ENCODE measurements at places on chromosomes 1 and 21.

- DNase-seq, result no peak
These were observed 26.2 kb upstream of the NGF start for GRCh38 chr1:115364046-115364779.

DNA sequence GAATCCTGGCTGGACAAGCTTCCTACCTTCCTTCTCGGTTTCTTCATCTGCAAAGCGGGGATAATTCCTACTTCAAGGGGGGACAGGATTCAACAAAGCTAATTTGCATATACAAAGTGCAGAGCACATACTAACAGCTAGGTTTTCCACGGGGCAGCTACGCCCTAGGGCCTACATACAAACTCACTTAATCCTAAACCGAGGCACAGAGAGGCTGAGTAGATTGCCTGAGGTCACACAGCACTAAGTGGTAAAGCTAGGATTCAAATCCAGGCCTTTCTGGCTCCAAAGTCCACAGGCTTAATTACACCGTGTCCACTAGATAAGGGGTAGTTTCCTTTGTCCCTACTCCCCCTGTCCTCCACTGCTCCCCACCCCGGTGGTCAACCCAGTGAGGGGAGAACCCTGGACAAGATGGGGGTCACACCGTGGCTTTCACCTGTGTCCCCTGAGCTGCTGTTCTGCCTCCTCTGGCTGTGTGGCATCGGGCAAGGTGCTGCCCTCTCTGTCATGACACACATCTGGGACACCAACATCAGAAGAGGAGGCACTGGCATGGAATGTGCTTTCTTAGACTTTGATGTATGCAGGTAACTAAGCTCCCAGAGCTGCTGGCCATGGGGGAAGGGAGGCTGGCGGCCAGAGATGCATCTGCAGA lies 44.5 kb downstream of the TAS1R2 start:
- DNase-seq, result no peak

DNA sequence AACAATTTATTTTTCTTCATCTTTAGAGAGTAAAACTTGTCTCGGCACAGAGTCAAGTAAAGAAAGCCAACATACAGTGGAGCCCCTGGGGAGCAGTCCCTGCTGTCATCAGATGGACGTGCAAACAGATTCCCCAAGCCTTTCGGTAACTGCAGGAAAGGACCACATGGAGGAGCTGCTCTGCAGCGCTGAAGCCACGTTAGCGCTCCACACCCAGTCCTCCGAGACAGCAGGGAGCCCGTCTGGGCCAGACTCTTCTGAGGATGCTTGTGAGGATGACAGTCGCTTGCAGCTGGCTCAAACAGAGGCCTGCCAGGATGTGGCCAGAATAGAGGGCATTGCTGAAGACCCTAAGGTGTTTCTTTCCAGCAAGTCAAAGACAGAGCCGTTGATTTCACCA lies 77.1 kb upstream of the SCCPDH start:
- DNase-seq, result peak; percentile 57

- DNase-seq, result no peak
These were observed 1.5 kb downstream of the RGS2 start for GRCh38 chr1:192810253-192810880.

DNA sequence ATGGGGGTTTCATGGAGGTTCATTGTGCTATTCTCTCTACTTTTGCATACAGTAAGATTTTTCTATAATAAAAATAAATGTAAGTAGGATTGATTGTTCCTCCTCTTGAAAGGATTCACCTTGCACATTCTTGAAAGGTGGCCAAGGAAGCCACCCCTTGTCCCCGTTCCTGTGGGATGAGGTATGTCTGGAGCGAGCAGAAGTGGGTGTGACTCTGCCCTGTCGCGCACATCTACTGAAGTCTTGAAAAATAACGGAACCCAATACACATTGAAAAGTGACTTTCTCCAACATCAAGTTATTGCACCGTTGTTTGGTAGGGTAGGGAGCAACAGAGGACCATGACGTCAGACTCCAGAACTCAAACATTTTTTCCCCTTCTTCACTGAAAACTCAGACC lies 46.8 kb upstream of the USP1 start:
- no peak for DNase-seq

DNA sequence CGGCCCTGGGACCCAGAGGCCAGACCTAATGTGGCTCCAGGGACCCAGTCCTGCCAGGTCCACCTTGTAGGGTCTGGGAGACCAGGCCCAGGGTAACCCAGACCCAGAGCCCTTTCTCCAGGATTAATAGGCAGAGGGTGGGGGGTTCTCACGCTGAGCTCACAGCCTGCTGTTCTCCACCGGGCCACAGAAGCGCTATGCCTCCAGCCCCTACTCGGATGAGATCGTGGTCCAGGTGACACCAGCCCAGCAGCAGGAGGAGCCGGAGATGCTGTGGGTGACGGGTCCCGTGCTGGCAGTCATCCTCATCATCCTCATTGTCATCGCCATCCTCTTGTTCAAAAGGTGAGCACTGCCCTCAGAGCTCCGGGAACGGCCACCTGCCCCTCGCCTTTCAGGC lies 43.3 kb upstream of the KDM4A start:
- DNase-seq, result no peak

DNA sequence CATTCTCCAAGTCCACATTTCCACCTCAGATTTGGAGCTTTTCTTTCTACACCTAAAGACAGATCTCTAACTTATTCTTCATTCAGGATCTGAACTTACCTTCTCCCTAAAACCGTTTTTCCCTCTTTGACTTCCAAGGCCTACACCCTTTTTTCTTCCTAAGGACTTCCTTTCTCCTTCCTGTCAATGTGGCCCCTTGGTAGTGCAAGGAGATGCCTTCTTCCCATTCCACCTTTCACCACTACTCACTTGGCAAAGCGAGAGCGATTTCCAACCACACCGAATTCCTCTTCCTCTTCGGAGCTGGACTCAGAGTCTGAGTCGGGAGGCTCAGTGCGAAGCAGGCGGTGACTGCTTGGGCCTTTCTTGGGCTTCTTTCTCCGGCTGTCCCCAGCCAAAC lies 1.3 kb downstream of the EFCAB14 start:
- DNase-seq, result no peak

DNA sequence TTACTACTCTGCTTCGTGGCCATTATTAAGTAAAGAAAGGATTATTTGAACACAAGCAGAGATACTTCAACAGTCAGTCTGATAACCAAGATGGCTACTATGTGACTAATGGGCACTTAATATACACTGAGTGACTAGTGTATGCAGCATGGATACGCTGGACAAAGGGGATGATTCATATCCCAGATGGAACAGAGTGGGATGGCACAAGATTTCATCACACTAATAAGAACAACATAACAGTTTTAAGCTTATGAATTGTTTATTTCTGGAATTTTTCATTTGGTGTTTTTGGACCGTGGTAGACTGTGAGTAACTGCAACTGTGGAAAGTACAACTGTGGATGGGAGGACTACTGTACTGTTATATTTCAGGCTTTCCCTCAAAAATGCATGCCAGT lies 9.4 kb downstream of the ZCCHC17 start:
- no peak for DNase-seq

GRCh38 chr1:181033799-181034451 lies at the start of gene MR1:
MR1 (plus strand) TSS chr1:181033983; CDS start chr1:181034008, 25 bp downstream.
- no peak for DNase-seq

DNA sequence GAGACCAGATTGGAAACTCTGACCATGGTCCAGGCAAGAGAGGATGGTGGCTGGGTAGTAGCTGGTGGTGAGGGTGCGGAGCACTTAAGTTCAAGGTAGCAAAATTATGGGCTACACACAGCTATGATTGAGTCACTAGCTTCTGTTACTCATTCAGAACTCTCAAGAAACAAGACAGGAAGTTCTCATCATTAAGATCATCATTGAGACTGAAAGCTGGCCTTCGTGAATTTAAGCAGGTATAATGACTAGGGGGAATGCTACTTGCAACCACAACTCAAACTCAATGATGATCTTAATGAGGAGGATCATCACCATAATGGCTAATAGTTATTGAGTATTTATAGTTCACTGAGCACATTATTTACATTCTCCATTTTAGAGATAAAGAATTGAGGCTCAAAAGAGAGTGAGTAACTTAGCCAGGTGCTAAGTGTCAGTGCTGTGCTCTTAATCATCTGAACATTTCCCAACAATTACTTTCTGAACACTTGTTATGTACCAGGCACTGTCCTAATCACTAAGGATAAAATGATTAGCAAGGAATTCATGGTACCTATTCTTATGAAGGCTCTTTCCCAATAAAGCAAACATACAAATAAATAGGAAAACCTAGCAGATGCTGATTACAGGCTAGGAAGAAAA lies 286.3 kb upstream of the C1orf105 start:
- DNase-seq, result no peak

DNA sequence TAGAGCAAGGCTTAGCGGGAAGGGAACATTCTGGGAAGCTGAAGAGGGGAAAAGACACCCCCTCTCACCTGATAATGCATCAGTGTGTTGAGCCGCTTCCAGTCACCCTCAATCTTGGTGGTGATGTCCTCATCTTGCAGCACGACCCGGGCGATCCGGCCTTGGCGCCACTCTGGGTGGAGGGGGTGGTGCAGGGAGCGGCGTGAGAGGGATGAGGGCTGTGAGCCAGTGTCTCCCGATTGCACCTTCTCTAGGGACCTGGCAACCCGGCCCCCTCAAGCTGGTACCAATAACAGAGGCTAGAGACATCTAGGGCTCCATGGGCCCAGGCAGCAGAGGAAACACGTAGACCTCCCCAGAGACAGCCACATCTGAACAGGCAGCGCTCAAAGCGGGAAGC lies 127.4 kb upstream of the CD34 start:
- DNase-seq, result no peak

- peak; percentile 71 for DNase-seq
These were observed 11.1 kb downstream of the ADPRS start for GRCh38 chr1:36099681-36100341.

DNA sequence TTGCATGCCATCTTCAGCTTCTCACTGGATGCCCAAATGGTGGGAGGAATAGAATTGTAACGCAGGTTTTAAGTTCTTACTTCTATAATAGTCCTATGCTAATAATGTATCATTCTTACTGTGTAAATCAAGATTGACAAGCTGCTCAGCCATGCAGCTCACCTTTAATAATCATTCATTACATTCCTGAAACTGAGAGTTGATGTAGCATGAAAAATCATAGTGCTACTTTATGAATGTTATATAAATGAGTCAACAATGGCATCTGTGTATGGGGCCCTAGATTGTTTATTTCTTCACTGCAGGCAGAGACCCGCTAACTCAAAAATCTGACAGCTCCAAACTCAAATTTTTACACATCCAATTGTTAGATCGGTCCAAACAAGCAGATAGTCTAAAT lies 34.4 kb downstream of the FH start:
- DNase-seq, result no peak

GRCh38 chr1:109371341-109371739 lies 26.4 kb downstream of the SORT1 start:
- no peak for DNase-seq
